BE2C (cell line): ENCODE measurements at places on chromosomes 13 and 19.
A peak's percentile ranks its signal among the peaks of the same experiment; 100 is the strongest.

- DNase-seq = no peak
Measured at GRCh38 chr19:16824658-16825311, 4.4 kb upstream of the SIN3B start.

- peak; percentile 87 for DNase-seq
Measured at GRCh38 chr19:51660975-51661600, 14.5 kb upstream of the SIGLEC14 start.

GRCh38 chr13:101398920-101399319, 17.4 kb downstream of the NALCN start:
- DNase-seq = no peak

- peak; percentile 68 for DNase-seq
Measured at GRCh38 chr19:48842789-48843162, 6.5 kb upstream of the HSD17B14 start.

- DNase-seq = peak; percentile 10
Measured at GRCh38 chr19:30011051-30011578, 69.1 kb downstream of the URI1 start.
